ENCODE measurements at places on chromosomes 6 and 20.

DNA sequence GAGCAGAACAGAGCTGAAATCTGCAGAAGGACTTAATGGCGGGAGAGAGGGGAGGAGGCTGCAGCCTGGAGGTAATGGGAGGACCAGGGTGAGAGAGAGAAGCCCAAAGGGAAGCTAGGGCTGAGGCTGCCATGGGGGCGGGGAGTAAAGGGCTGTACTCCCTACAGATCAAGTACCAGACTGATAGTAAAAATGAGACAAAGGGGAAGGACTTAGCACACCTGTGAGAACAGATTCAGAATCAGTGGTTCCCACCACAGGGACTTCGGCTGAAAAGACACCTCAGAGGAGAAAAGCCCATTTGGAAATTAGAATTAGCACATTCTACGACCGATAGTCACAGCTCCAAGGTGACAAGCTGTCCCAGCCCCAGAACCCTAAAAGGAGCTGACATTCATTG is 6.4 kb upstream of the TBXT start:
- DNase-seq: peak; percentile 78

GRCh38 chr20:49990271-49990720 is 7.5 kb downstream of the SNAI1 start:
- DNase-seq: peak; percentile 21

DNA sequence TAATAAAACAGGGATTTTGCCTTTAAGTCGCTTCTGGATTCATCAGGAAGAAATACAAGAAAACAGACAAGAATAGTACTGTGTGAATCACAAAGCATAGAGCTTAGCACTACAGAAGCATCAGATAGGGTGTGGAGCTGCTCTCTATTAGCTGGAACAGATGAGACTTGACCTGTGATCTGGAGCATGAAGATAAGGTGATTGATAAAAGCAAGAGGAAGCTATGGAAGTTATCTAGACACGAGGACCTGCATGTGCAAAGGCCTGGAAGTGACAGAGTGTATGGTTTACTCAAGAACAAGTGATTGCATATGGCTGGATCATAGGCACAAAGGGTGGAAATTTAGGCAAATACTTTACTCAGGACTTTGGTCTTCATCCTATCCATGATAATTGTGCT is 112.9 kb upstream of the MLIP start:
- no peak for DNase-seq

DNA sequence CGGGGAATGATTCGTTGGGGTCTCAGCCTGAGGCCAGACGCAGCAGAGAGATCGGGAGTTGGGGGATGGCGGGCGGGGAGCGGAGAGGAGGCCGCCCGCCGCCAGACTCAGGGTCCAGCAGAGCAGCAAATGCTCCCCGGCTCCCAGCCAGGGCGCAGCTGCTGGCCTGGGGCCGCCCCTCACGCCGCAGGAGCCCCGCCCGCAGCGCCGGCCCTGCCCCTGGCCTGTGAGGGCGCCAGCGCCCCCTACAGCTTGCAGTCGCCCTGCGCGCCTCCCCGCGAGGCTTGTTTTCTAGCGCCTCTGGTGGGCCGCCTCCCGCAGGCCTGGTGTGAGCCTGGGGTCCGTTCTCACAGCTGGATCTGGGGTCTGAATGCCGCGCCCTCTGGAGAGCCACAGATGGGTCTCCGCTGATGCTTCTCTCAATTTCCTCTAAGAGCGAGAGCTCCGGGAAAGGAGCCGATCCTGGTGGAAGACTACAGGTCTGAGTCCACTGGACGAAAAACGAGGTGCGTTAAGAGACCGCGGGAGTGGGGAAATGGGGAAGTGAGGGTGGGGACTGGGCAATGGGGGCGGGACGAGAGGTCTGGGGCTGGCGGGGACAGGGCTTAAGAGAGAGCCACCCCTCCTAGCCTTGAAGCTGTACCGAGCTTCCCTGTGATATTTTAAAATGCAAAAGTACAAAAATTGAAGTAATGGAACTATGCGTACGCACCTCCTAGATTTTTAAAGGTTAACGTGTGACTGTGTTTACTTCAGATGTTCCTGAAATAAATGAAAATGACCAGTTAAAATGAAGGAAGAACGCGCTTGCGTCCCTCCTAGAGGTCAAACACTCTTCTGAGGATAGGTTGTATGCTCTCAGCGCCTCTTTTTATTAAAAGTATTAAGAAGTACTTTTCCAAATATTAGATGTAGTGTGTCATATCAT is 30.1 kb downstream of the TRIM38 start:
- DNase-seq: peak; percentile 97

GRCh38 chr6:42124223-42124836 is 18.1 kb downstream of the C6orf132 start:
- DNase-seq: no peak

DNA sequence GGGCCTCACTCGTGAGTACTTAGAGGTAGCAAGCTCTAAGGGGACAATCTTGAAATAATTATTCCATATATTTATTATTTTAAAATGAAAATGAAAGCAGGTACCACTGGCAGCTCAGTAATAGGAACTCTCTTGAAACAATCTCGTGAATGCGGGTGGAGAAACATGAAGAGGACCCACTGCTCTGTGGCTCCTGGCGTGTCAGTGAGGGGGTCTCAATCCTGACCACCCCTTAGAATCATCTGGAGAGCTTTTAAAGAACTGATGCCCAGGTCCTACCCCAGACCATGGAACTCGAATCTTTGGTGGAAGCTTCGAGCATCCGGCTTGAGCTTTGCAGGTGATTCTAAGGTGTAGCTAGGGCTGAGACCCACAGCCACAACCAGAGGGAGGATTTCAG is 23.9 kb upstream of the PXDC1 start:
- DNase-seq: no peak

- DNase-seq: no peak
These were observed 8.8 kb downstream of the MYL9 start for GRCh38 chr20:36549942-36550789.

- no peak for DNase-seq
These were observed 9.7 kb downstream of the ANKRD60 start for GRCh38 chr20:58218665-58219341.

DNA sequence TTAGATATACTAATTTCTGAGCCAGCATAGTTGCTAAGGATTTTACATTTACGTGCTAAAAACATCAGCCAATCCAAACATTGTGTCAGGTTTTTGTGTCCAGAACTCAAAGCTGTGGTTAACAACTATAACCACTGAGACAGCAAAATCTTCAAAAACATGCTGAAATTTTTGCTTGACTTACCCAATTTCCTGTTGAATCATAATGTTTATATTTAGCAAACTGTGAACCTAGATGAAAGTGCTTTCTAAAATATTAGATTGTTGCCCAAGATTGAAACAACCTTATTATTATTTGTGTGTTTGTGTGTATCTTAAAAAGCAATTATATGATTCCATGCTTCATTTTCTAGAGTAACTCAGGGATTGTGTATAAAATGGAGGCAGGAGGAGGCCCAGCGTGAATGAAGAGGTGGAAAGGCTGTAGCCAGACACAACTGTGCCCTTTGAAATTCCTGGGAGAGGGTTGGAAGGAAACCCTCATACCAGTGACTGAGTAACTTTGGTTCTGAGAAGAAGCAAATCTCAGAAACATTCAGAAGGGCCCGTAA is 48.0 kb downstream of the ARMC2 start:
- DNase-seq: no peak

- no peak for DNase-seq
These were observed 23.2 kb downstream of the INSM1 start for GRCh38 chr20:20391115-20391514.

DNA sequence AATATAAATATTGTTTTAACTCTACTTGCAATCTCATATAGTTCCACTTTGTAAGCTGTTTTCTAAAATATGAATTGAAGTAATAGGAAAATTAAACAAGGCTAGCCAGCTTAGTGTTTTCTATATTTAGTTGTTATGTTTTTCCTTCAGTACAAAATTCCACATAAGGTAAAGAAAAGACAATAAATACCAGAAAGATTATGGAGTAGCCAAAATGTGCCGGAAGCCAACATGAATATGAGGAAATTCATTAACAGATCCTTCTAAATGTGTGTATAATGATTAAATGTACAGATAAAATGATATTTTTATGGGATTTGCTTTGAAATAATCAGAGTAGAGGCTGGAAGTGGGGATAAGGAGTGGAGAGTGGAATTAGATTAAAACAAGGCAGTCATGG is 52.5 kb upstream of the COL21A1 start:
- DNase-seq: no peak

DNA sequence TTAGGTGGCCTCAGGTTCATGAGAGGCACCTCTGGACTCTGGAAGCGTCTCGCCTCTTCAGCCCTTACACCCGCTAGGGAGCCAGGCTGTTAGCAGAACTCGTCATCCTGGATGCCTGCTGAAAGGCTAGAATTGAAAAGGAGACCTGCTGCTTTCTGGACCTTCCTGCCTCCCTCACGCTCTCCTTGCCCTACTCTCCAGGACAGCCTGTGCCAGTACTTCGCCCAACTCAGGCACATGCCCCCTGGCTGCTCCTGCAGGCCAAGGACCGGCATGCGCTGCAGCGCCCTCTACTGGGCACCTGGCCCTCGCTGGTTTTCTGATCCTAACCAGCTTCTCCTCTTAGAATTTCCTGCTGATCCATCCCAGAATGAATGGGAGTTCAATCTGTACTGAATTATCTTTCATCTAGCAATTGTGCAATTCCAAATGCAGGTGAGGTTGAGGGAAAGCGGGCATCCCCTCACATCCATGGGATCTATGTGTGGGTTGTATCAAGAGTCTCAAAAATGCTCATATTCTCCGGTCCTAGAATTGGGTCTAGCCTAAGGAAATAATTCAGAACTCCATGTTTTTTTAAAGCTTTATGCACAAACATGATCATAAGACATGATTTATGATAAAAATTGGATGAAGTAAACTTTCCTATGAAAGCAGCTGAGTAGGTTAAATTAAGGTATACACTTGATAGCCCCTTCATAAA is 78.0 kb downstream of the PTPN1 start:
- peak; percentile 85 for DNase-seq
